GM04503 (cell line): ENCODE measurements at places on chromosomes 3 and 15.

GRCh38 chr3:143291836-143292447 is 172.4 kb downstream of the CHST2 start:
- DNase-seq: no peak

DNA sequence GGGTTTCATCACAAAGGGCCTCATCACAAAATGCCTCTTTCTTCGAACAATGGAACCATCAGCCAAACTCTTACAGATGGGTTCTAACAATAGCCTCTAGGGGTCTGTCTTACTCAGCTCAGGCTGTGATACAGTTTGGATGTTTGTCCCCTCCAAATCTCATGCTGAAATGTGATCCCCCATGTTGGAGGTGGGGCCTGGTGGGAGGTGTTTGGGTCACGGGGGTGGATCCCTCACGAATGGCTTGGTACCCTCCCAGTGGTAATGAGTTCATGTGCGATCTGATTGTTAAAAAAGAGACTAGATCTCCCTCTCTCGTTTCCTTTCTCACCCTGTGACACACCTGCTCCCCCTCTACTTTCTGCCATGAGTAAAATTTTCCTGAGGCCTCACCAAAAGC is 47.9 kb upstream of the LIPC start:
- no peak for DNase-seq

DNA sequence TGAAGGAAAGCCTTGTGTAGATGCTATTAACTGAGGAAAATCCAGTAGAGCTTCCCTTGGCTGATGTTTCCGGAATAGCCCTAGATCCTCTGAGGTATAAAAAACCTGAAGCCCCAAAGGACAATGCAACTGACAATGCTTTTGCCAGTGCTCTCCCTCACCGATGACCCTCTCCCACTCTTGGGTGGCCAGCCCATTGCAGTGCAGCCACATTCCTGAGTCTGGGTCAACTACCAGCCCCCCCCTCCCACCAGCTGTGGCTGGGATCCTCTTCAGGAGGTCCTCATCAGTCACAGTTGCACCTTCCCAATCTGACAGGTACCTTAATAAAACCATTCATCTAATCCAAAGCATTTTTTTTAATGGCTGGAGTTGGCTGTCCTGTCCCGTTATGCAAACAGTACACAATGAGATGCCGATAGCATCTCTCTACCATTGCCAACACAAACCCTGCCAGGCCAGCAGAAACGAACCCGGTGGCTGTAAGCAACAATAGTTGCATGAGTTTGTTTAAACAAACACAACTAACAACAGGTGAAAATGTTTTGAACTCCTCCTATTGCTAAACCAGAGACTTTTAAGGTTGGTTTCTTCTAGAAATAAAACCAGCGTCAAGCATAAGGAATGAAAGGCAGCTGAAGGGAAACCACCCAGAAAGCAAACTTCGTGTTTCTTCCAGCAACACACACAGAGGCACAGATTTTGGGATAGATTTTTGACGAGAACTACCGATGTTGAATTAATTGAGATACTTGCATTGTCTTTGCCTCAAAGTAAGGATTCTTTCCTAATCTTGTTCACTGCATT is 128.3 kb upstream of the ARHGEF3 start:
- DNase-seq: no peak

GRCh38 chr3:35079403-35079802 is 559.9 kb upstream of the ARPP21 start:
- DNase-seq: no peak

- no peak for DNase-seq
These were observed 22.4 kb downstream of the LZTFL1 start for GRCh38 chr3:45819543-45819942.

GRCh38 chr3:50317300-50317699 is 5.2 kb downstream of the HYAL2 start:
- DNase-seq: no peak
